ENCODE measurements at places on chromosomes 2 and 18. TPM values are rescaled to one million over a fixed set of nuclear protein-coding genes. Genes with fewer than 3 reads are reported as not detected.

The AQP12B gene
- total RNA-seq: not detected

The VSNL1 gene
- total RNA-seq: 0.66 TPM

The UNC80 gene
- total RNA-seq: not detected

The RIOK3 gene
- total RNA-seq: 74.8 TPM

The PXDN gene
- total RNA-seq: 430 TPM

The CRYBA2 gene
- total RNA-seq: not detected

The FAP gene
- 172 TPM for total RNA-seq

The PTGR3 gene
- total RNA-seq: 10.0 TPM

The TEX44 gene
- not detected for total RNA-seq
